ENCODE measurements at places on chromosomes 6 and 20.
A peak's percentile ranks its signal among the peaks of the same experiment; 100 is the strongest.

GRCh38 chr6:45625191-45625664 is 247.5 kb upstream of the SUPT3H start:
- no peak for DNase-seq

DNA sequence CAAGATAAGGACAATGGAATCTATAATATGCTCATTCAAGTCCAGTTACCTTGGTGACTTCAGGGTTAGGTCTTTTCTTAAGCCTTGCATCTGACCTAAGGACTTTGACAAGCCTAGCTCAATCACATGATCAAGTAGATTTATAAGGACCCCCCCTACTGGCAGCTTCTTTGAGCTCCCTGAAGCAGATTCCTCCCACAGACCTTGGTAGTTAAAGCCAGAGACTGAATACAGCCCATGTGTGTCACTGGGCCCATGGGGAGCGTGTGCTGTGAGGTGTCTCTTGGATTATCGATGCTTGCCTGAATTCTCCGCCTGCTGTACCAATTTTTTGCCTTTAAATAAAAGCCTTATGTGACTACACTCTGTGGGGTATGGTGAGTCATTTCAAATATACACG is 372.7 kb upstream of the RGS17 start:
- DNase-seq = no peak

GRCh38 chr6:35240838-35241801 is 18.4 kb upstream of the ZNF76 start:
- DNase-seq = peak; percentile 41

DNA sequence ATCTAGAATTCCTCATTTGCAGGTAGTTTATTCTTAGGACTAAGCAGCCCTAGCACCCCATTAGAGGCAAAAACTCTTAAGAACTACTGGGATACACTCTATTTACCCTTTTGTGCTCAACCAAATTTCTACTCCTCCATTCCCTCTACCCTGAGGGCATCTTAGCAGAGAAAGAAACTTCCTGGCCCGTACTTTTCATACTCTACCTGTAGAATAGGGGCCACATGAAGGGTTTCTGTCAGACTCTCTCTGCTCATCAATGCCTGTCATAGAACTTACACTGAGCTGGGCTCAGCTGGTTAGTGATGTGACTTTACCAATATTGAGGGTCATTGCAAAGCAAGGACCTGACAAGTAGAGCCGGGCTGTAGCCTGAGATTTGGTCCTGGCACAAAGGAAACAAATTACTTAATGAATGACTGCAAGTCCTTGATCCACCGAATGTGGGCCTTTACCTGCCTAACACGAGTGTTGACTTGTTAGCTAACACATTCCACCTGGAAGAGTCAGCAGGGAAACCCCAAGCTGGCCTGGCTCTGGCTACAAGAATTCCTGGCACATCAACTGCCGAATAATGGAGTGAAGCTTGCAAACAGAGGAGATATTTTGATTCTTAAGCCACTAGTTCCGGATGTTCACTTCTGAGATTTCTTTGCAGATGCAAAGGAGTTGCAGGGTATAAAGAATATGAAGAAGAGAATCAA is 280.5 kb upstream of the JAG1 start:
- DNase-seq = no peak

DNA sequence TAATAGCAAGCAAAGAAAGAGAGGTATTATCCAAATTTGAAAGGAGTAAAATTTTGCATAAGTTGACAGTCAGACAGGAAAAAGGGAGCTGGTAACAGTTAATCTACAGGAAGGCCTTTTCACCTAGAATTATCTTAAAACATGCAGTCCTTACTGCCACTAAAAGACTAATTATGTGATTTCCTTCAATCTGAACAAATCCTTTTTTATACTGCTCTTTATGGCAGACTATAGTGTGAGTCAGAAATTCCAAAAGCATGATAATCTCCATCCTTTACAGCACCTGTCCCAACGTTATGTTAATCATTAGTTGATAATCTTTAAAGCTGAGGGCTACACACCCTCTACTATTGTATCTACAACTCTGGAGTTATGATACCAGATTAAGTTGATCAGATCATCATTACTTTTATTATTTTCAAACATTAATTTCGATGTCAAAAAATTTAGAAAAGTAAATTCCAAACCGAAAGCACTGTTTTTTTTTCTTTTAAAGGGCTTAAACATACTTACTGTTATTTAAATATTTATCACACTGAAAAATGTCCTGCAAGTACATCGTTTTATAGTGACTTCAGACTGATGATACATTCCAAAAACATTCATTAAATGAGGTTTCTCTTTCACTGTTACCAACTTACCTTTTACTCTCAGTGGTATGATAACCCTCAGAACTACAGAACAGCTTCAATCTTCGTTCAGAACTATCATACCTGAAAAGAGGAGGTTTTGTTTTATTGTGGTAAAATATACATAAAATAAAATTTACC is 33.2 kb upstream of the AKAP7 start:
- DNase-seq = no peak

DNA sequence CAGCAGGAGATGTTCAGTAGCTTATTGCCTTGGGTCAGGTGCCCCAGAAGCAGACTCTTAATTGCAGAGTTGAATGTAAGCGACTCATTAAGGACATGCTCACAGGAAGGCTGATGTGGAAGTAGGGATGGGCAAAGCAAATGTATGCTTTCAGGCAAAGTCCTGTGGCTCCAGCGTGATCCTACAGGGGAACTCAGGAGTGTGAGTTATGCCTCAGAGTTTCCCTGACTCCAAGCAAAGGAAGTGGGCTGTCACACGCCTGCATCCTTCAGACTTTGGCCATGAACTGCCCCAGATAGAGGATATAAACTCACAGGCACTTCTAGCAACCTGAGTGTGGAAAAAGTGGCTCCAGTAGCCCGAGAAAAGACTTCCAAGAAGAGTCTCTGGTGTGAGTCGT is 64.9 kb upstream of the ZNF133 start:
- DNase-seq = no peak

DNA sequence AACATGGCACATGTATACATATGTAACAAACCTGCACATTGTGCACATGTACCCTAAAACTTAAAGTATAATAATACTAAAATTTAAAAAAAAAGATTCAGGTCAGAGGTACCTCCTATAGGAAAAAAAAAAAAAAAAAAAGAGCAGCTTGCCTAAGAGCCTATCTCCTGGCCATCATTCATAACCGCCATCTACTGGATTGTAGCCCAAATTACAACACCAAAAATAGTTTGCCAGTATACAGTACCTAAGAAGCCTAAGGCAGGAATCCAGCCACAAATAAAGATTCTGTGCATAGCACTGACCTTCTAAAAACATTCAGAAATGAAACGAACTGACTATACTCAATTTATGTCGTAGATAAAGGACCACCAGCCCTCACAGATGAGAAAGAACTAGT is 438.4 kb upstream of the ADGRB3 start:
- DNase-seq = no peak

DNA sequence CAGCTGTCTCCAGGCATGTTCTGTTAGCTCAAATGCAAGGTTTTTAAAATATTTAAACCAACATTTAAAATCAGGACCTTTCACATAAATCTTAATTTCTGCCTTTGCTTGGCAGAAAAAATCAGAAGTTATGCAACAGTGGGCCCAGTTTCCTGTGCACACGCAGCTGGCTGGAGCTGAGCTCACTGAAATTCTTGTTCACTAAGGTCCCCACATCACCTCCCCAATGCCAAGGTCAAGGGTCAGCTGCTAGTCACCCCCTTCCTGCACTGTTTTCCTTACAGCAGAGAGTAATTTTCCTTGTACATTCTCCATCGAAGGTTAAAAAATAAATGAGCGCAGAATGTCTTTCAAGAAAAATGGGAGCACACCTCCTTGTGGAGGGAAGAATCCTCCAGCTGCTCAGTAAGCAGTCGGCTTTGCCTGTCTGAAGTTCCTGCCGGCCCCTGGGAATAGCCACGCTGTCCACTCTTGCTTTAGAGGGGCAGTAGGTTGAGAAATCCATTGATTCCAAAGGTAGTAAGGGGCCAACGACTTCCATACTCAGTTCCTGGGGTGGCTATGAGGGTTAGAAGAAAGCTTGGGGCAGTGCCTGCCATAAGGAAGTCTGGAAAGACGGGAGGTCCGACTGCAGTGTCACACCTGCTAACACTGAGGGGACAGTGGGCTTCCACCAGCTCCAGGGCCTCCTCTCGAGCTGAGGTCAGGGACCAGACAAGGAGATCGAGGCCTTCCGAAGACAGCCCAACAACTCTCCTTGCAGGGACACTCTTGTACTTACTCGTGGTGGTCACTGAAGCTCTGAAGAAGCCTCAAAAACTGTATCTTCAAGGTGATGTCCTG is 56.8 kb downstream of the MYH7B start:
- no peak for DNase-seq

DNA sequence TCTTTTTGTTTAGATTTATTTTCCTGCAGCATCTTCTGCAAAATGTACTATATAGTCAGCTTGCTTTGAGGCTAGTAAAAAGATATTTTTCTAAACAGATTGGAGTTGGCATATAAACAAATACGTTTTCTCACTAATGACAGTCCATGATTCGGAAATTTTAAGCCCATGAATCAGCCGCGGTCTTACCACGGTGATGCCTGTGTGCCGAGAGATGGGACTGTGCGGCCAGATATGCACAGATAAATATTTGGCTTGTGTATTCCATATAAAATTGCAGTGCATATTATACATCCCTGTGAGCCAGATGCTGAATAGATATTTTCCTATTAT is 3.2 kb downstream of the FOXC1 start:
- DNase-seq = no peak

- peak; percentile 14 for DNase-seq
Observed at GRCh38 chr20:62433658-62434497, 6.5 kb upstream of the RBBP8NL start.

GRCh38 chr6:148974351-148974750 is 227.5 kb downstream of the UST start:
- no peak for DNase-seq

GRCh38 chr6:88662163-88662580 is 301.2 kb downstream of the RNGTT start:
- no peak for DNase-seq

GRCh38 chr6:139829576-139829975 is 455.1 kb upstream of the CITED2 start:
- no peak for DNase-seq

DNA sequence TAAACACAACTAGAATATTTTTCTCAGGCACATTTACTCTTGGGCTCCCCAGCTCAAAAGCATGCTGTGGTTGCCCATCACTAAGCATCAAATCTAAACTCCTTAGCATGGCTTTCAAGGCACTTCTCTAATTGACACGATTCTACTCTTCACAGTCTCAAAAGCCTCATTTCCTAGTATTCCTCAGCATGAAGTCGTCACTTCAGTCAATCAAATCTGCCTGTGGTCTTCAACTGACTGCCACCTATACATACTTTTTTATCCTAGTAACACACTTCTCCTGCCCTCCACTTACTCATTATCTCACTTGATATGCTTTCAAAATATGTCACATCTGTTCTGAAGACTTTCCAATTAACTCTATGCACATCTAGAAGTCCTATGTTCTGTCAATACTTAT is 110.3 kb downstream of the TBC1D32 start:
- DNase-seq = no peak

GRCh38 chr20:1761116-1761515 is 103.5 kb upstream of the SIRPG start:
- DNase-seq = no peak
